Neural progenitor cell (in vitro differentiated cells): ENCODE measurements at places on chromosomes 11 and 22.
A peak's percentile ranks its signal among the peaks of the same experiment; 100 is the strongest.

GRCh38 chr11:14645015-14645912 is 1.7 kb downstream of the PDE3B start:
- no peak for DNase-seq

- no peak for DNase-seq
Observed at GRCh38 chr11:13881226-13881905, 81.2 kb upstream of the SPON1 start.

DNA sequence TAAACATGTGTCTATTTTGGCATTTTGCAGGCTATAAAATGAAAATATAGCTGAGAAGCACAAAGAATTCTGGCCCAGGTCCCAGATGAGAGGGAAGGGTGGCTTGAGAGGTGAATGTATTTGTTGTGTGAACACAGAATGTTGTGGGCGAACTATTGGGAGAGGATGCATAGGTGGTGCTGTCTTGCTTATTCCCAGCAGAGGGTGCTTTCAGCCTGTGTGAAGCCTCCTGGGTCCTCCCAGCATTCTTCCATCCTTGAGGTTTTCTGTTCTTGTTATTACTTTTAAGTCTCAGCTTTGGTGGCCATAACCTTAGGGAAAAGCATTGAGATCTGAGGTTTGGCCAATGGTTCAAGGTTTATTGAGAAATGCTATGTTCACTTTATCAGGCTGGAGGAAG is 108.7 kb upstream of the SNX19 start:
- DNase-seq: peak; percentile 61

- no peak for DNase-seq
Observed at GRCh38 chr11:75530577-75530976, 4.8 kb upstream of the GDPD5 start.

DNA sequence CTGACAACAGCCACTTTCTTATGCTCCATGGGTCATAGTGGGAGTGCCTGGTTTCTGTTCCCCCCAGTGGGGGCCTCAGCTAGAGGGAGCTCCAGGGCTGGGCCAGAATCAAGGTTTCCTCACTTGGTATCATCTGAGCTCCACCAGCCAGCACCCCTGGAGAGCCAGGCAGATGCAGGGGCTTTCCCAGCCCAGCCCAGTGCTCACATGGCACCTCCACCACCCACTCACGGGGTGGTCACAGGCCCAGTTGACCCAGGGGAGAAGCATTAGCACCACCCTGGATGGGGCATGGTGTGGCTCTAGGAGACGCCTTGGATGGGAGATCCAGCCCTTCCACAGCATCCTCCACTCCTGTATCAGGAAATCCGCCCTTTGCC is 24.1 kb upstream of the WNT7B start:
- DNase-seq: no peak

- DNase-seq: peak; percentile 50
Observed at GRCh38 chr11:36278531-36279282, 10.5 kb downstream of the COMMD9 start.

DNA sequence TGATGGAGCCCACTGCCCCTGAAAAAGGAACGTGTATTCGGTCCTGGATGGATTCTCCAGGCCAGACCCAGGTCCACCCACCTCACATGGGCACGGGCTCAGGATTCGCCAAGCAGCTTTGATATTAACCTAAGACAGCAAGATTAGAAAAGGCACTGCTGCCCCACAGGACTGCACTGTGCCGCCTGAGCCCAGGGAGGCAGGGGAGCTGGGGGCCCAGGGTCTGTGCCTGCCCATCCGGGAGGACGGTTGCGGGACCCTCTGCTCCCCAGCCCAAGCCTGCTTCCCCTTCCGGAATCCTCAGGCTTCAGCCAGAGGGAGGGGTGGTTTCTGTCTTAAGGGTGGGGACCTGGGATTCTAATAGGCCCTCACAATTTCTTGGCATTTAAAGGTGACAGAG is 13.5 kb upstream of the VSIG10L2 start:
- DNase-seq: no peak

GRCh38 chr11:3111466-3111865 is 53.6 kb downstream of the OSBPL5 start:
- no peak for DNase-seq

DNA sequence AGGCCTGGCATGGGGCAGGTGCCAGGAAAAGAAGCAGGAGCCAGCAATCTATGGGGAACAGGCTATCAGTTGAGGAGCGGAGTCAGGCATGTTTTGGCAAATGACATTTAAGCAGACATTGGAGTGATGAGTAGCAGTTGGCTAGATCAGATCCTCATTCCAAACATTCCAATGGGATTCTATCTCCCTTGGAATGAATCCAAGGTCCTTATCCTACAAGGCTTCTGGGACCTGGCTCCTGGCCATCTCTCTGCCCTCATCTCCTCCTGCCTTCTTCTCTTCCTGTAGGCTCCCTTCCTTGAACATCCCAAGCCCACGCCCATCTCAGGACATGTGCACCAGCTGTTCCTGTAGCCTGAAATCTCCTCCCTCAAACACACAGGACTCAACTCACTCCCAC is 1074.5 kb downstream of the TBC1D22A start:
- no peak for DNase-seq

DNA sequence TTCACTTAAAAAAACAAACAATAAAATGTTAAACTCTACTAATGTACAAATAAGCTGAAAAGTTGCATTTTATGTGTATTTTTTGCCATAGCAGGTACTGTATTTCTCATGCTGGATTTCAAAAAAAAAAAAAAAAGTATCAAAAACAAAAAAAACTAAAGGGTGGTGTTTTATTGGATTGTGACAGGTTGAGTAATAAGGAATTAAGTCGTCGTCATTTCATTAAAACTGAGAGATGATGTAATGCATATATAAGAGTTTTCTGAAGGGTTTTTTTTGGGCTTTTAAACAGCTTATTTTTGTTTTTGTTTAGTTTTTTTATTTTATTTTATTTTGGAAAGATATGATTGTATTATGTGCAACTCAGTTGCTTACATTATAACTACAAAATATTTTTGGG is 10.9 kb upstream of the ADSL start:
- no peak for DNase-seq

- DNase-seq: no peak
Observed at GRCh38 chr11:95066716-95067038, at the start of gene SRSF8. SRSF8 (plus strand) TSS chr11:95066919; CDS start chr11:95067227, 308 bp downstream.

GRCh38 chr11:27721264-27722116 is 21.2 kb upstream of the BDNF start:
- peak; percentile 9 for DNase-seq

GRCh38 chr11:9625728-9626127 is 38.1 kb upstream of the SWAP70 start:
- no peak for DNase-seq

GRCh38 chr11:66686801-66687750 is 9.4 kb upstream of the RBM4B start:
- DNase-seq: no peak

DNA sequence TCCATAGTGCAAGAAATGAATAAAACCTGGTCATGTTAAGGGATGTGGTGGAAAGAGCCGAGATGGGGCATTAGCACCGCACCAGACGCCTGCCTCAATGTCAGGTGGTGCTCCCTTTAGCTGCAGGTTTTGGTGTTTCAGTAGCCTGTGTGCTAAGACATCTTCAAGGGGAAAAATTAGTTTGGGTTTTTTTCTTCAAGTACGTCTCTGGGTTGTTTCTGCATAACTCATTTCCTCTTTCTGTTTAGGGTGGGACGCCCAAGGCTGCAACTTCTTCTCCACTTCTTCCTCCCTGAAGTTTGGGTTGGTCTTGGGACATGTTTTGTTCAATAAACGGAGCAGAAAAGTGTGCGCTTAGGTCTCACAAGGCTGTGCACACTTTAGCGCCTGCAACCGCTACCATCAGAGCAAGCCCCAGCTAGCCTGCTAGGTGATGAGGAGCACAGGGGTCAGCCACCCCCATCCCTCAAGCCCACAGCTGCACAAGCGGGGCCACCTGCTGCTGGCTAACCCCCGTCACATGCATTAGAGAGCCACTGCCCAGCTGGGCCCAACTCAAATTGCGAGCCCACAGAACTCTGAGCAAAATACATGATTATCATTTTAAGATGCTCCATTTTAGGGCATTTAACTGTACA is 1495.7 kb downstream of the TBC1D22A start:
- no peak for DNase-seq

DNA sequence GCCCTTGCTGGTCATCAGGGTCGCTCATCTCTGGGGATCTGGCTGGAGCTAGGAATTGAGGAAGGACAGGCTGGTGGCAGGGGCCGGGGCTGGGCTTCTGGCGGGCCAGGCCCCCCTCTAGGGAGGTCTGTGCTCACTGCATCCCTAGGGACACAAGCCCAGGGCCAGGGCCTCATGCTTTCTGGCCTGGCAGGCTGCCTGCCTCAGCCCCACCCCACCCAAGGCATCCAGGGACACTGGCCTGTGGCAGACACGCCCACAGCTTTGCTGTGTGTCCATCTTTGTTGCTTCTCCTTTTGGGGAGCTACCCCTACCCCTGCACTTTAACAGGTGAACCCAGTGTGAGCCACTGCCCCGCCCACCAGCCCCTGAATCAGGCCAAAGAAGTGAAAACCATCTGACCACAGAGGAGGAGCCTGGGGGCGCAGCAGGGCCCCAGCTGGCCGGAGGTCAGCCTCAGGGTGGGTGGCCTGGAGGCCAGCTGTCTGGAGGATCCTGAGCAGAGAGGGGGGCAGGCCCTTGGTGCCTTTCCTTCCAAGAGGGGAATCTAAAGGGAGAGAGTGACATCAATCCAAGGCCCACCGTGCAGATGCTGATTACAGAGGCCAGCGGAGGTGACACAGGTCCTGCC is 26.8 kb upstream of the CELSR1 start:
- peak; percentile 52 for DNase-seq

DNA sequence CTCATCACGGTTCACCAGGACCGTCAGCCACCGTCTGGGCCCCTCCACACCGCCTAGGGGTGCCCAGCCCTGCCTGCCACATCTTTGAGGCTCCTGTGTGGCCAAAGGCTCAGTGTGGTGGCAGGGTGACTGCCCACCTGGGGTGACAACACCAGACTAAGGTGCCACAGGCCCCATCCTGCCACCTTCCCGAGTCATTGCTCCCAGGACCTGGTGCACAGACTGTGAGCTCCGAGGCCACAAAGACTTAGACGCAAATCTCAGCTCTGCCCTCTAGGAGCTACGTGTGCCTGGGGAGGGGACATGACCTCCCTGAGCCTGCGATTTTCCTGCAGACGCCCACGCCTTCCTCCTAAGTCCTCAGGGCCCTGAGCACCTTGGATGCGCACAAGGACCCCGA is 36.5 kb downstream of the KIAA0930 start:
- no peak for DNase-seq

- DNase-seq: no peak
Observed at GRCh38 chr11:3867209-3868091, 12.0 kb downstream of the STIM1 start.

DNA sequence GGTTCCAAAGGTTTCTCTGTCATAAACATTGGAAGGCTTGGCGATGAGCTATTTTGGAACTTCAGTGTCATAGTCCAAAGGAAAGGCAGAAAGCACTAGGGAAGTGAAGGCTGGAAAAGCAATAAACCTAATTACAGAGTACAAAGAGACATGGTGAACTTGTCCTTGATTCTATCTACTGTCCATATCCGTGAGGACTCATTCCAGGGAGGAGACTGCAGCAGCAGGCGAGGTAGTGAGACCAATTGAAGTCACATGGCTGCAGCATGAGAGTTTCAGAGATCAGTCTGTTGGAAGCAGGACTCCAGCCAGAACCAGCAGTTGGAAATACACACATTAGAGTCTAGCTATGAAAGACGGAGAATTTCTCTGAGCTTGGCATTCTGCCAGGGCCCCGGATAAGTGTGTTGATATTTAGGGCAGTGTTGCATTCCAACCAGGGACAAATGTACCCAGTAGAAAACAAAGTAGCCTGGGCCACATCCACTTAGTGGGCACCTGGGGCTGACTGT is 54.1 kb upstream of the ARHGAP42 start:
- no peak for DNase-seq

GRCh38 chr11:117187799-117188481 is 9.4 kb downstream of the SIDT2 start:
- no peak for DNase-seq

GRCh38 chr11:78727816-78728215 is 153.2 kb upstream of the NARS2 start:
- no peak for DNase-seq

GRCh38 chr11:9512370-9513019 is 51.7 kb downstream of the ZNF143 start:
- no peak for DNase-seq

- no peak for DNase-seq
Observed at GRCh38 chr11:34459507-34460162, 20.9 kb downstream of the CAT start.

GRCh38 chr22:17218341-17218740 is 894 bp downstream of the ADA2 start:
- no peak for DNase-seq

GRCh38 chr11:41999066-41999465 is 539.6 kb upstream of the LRRC4C start:
- no peak for DNase-seq

DNA sequence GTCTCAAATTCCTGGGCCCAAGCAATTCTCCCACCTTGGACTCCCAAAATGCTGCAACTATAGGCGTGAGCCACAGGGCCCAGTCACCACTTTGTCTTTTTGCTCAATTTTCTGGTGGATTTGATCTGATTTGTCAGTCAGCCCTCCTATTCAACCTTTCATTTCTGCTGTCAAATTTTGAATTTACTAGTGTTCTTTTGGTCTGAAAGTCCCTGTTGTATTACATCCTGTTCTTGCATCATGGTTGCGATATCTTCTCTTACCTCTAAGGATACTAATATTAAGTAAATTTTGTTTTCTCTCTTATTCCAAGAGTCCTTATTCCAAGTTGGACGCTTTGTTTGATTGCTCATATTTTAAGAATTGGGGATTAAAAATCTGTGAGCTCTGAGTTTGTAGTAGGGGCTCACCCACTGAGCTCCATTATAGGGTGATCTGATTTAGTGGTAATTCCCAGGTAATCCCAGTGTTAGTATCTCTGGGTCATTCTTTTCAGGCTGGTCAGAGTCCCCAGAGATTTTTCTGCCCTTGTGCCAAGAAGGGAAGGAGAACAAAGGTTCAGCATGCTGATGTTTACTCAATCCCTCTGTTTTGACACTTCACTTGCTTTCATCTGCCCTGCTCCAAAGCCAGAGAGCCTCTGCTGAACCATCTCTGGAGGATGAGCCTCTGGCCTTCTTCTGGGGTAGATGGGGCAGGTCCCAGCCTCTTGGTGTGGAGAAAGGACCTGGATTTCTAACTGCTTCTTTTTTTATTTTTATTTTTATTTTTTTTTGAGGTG is 10.0 kb downstream of the UPB1 start:
- no peak for DNase-seq

DNA sequence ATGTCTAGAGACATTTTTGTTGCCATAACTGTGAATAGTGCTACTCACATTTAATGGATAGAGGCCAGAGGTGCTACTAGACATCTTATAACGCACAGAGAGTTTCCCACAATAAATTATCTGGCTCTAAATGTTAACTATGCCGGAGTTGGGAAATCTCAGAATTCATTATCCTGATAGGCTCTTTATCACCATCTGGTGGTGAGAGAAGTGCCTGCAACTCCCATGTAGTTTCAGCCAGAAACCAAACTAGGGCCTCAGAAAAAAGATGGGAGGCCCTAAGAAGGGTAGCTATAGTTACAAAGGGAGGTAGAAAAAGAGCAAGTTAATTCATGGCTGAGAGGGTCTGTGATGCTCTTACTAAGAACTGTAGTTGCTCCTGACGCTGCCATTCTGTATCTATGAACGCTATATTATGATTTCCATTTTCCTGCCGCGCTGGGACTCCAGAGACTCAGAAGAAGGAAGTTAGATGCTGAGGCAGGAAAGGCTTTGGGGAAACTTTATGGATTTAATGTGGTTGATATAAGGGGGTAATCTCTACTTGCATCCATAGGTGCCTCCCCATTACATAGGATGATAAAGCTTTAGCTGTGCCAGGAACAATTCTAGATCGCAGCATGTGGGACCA is 22.9 kb upstream of the MRPL17 start:
- peak; percentile 73 for DNase-seq
